ENCODE measurements at places on chromosomes 5 and 9. TPM values are rescaled to one million over a fixed set of nuclear protein-coding genes. Genes with fewer than 3 reads are reported as not detected.

GRCh38 chr5:97541864-97542263 lies 358.8 kb upstream of the RIOK2 start:
- no peak for DNase-seq

- peak; percentile 54 for DNase-seq
Observed at GRCh38 chr5:137075163-137075970, 423.8 kb downstream of the SPOCK1 start.

- DNase-seq = no peak
Observed at GRCh38 chr5:12292610-12293204, 388.5 kb upstream of the CTNND2 start.

GRCh38 chr5:91556-92263 lies at the start of gene PLEKHG4B:
Gene PLEKHG4B, plus strand, starts transcription at chr5:92168. Its CDS starts 64 bp downstream, at chr5:92232.
- no peak for DNase-seq

- no peak for DNase-seq
Observed at GRCh38 chr5:2803751-2804150, 52.3 kb upstream of the IRX2 start.

- DNase-seq = peak; percentile 28
Observed at GRCh38 chr9:125325826-125326225, 64.2 kb downstream of the GAPVD1 start.

DNA sequence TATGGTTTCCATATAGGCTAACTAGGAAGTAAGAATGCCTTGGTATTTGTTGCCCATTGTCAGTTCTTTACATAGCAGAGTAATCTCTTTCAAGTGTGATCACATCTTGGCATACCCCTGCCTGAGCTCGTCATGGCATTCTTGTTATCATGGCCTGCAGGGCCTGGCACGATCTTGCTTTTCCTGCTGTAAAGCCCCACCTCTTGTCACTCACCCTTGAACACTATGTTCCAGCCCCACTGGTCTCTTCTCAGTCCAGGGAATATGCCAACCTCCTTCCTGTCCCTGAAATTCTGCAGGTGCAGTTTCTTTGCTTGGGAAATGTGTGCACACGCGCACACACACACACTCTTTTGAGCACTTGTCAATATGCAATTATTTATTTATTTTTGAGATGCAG lies 250.2 kb upstream of the DMRT1 start:
- no peak for DNase-seq

- no peak for DNase-seq
Observed at GRCh38 chr5:58493141-58493540, 1.9 kb downstream of the GAPT start.

The KCNN2 gene
- total RNA-seq = not detected

The FAM151B gene
- total RNA-seq = 2.8 TPM

The CDH9 gene
- total RNA-seq = 0.10 TPM

The SAXO1 gene
- total RNA-seq = not detected

The GABRA1 gene
- total RNA-seq = not detected

The IL7R gene
- 0.90 TPM for total RNA-seq

Measured in Panc1 (cell line).